Kasumi-1 (cell line): ENCODE measurements at places on chromosomes 3 and 15.
A peak's percentile ranks its signal among the peaks of the same experiment; 100 is the strongest.

GRCh38 chr15:70762469-70763119 is 764 bp downstream of the UACA start:
- no peak for DNase-seq

GRCh38 chr15:76483018-76483417 is 146.4 kb downstream of the ISL2 start:
- no peak for DNase-seq

DNA sequence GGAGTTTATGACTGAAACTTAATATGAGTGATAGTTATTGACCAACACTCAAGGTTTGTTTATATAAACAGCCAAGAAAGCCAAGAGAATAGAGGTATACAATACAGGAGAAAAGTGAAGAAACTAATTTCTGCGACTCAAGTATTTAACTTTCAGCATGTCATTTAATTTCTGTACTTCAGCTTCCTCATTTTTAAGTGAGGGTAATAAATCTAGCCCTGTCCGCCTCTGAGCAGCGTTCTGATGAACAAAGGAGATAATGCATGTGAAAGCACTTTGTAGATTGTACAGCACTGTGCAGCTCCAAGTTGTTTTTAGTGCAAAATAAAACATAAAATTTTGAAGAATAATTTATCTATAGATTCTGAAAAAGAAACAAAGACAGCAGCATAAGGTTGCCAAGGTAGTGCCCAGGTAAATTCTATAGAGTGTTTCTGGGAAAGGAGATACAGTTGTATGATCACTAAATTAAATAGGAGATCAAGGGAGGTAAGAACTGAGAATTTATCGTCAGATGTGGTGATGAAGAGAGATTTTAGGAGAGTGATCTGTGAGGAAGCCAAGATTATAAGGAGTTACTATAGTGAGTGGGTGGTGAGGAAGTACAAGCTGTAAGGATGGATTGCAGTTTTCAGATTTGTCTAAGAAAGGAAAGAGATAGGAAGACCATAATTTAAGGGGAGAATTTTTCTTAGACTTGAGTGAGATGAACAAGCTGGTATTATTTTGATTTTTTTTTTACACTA is 71.3 kb downstream of the RASA2 start:
- peak; percentile 28 for DNase-seq

- DNase-seq: no peak
Measured at GRCh38 chr3:66140743-66141372, 79.9 kb upstream of the SLC25A26 start.

DNA sequence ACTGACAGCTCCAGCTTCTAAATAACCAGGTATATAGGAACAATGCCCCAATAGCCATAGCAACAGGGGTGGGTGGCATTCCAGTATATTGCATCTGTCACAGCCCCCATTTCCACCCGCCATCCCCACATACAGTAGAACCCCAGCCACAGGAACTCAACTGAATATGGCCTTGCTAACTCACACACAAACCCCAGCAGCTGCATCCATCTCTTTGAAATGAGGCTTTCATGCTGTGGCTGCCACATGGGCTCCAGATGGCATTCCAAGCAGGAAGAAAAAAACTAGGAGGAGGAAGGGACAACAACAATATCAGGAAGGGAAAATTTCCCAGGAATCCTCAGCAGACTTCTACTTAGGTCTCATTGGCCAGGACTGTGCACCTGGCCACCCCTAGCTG is 54.6 kb downstream of the CCR3 start:
- DNase-seq: no peak

DNA sequence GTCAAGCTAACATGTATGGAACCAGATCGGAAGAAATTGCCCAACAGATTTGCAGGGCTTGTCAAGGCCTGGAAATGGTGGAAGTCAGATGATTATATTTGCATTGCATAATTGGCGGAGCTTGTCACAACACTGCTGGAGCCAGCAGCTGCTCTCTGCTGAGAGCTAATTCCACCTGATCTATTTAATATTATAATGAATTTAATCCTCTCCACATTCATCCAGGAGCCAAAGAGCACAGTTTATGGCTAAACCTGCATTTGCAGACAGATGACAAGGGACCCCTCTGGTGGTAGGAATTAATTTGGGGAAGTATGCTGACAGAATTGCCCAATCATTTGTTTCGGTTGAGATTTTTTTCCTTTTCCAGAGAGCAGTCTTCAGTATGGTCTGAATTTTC is 730.2 kb downstream of the TUSC7 start:
- DNase-seq: peak; percentile 81

GRCh38 chr3:171282041-171282440 is 178.2 kb downstream of the TNIK start:
- DNase-seq: no peak

GRCh38 chr3:31919528-31919927 is 61.5 kb downstream of the OSBPL10 start:
- DNase-seq: no peak

DNA sequence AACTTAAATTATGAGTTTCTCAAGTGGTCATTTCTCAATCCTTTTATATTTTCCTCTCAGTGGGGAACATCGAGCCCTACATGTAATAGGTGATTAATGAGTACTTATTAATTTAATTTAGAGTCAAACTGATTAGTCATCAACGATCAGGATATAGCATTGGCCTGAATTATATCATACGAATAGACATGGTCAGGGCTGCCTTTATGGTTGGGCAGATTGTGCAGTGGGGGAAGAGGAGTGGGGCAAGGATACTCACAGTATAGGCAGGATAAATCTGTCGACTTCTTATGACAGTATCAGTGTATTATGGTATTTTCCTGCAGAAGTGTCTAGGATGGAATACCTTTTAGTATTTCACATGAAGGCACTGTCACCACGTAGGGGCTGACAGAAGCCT is 27.0 kb downstream of the C2CD4A start:
- DNase-seq: no peak

- no peak for DNase-seq
Measured at GRCh38 chr3:18441551-18441950, 16.4 kb upstream of the SATB1 start.

DNA sequence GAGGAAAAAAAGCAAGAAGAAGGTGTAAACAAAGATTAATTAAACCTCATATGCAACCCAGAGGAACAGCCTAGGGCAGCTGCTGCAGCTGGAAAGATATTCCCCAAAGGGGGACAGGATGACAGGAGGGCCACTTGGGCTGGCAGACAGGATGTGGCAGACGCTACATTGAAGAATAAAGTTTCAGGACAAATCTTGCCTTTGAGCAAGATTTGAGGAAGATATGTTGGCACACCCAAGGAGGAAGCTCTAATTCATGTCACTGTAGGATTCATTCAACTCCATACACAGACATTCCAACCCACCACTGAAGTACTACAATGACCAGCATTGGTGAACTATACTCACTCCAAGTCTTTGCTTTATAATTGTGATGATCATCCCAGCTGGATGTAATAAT is 504.0 kb downstream of the SHQ1 start:
- DNase-seq: no peak

DNA sequence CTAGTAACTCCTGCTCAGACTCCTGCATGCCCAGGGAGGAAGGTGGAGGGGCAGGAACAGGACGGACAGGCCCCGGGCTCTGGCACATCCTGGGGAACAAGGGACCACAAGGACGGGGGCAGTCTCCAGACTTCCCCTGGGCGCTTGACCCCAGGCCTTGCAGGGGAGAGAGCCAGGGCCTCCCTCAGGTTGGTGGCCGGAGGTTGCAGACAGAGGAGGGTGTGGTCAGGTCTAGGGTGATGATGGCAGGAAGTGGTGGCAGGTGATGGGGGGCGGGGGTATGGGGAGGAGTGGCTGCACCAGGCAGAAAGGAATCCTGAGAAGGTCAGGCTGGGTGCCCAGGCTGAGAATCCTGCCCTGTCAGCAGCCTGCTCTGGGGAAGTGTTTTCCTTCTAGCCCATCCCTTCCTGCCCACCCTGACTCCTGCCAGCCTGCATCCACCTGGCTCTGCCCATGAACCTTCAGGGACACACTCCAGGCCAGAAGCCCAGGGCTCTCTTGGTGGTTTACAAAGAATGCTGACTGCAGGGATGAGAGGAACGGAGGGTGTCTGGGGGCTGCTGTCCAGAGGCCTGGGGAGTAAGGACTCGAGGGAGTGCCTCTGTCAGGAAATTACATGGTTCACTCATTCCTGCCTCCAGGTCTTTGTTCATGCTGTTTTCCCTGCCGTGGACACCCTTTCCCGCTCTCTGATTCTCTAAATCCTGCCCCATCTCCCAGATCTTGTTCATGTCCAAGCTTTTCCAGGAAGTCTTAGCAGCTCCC is 15.8 kb downstream of the LOXL1 start:
- no peak for DNase-seq

DNA sequence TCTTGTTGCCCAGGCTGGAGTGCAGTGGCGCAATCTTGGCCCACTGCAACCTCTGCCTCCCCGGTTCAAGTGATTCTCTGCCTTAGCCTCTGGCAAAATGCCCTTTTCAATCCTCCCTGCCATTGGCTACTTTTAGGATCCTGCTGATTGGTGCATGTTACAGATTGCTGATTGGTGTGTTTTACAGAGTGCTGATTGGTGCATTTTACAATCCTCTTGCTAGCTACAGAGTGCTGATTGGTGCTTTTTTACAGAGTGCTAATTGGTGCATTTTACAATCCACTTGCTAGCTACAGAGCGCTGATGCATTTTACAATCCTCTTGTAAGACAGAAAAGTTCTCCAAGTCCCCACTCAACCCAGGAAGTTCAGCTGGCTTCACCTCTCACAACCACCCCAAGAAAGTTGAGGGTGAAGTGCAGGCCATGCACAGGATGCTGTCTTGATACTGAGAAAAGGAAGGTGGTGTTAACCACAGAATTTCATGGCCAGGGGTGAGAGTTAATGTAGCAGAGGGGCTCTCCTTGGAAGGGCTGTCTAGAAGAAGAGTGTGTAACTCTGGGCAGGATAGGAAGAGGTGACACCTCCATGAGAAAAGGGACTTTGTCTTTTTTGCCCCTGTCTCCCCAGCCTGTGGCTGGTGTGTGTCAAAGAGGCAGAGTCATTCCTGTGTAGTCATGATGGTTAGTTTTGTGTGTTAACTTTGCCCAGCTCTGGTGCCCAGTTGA is 145.9 kb downstream of the APBA2 start:
- no peak for DNase-seq

GRCh38 chr15:39471785-39472574 is 108.9 kb upstream of the THBS1 start:
- DNase-seq: no peak
